ENCODE measurements at places on chromosomes 5 and 9.

- no peak for DNase-seq
These were observed 21.8 kb downstream of the DAPK1 start for GRCh38 chr9:87519461-87519860.

DNA sequence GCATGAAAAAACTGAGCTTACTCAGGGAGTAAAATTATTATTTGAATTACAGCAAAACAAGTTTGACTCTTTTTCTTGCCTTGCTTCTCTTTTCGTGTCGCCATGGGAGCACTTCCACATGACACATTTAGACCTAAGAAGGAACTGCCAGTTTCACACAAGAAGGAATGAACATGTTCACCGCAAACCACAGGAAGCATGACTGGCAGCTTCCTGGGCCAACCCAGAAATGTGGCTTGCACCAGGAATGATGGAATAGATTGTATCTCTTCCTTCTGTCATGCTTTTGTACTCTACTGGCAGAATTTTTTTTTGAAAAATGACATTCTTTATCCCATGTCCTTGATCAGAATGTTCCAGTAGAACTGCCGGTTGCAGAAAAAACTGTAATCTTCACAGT is 32.9 kb upstream of the MAN2A1 start:
- DNase-seq = no peak

- no peak for DNase-seq
These were observed 76.9 kb upstream of the MINAR2 start for GRCh38 chr5:129670957-129671500.

- DNase-seq = no peak
These were observed 264.6 kb upstream of the ZNF608 start for GRCh38 chr5:125011014-125011413.

- no peak for DNase-seq
These were observed 102.7 kb downstream of the OSMR start for GRCh38 chr5:38948501-38948900.

DNA sequence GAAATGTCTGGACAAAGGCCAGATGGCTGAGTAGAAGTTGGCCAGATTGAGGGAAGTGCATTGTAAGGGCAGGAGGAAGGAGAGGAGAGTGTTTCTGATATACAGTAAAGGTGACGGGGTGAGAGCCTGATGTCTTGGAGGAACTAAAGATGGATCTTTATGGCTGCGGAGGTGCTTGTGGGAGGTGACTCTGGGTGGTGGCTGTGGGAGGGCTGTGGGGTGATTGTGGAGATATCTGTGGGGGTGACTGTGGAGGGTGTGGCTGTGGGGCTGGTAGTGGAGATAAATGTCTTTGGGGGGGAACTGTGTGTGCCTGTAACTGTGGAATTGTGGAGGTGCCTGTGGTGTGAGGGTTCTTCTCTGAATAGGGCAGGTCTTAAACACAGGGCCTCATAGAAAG is 121.4 kb downstream of the CMYA5 start:
- DNase-seq = no peak

DNA sequence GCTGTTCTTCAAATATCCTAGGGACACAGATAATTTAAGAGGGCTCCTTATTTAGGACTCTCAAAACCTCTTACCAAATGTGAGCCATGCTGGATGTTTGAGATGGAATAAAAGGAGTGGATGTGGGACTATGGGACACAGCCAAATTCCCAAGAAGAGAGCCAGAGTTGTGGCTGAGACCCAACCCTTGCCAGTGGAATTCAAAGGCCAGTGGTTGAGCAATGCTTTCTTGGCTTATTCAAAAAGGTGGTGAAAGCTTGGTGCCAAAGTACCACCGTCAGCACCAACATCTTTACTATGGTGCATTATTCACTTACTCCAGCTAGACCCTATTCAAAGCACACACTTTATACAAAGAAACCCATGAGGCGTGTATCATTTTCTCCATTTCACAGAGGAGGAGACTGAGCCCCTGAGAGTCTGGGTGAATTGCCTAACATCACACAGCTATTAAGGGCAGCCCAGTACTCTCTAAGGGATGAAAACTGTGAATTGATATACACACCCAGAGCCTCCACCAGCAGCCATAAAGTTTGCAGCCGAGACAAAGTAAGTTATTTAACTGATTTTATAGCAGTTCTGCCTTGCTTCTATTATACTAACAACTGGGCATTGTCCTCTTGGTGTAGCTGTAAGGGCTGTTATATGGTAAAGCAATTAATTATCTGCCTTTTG is 391.7 kb downstream of the ACTL7B start:
- DNase-seq = no peak

DNA sequence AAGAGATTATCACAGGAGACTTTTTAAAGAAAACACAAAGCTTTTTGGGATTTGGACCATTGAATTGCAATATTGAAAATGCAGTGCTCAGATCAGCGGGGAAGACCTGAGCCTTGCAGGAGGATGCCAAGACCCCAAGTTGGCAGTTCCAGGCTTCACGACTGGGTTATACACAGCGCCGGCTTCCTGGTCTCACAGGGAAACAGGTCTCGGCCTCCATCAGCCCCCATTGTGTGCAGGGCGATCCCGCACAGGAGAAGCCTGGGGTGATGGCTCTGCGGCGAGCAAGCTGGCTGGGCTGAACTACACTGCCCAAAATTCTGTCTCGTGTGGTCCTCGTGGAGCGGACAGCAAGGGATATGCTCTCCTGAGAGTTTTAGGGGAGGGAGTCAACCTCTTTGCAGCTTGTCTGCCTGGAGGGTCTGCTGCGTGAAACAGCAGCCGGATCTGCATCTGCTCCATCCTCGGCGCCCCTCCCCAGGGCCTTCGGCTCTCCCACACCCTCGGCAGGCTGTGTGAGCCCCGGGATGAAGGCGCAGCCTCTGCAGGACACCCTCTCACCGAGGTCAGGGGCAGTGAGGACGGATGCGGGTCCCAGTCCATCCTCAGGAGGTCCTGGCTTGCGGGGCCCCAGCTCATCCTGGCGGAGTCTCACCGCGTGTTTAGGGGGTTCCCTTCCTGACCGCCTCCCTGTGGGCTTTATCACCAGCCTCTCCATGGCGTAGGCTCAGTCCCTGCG is 60.6 kb downstream of the NSUN2 start:
- no peak for DNase-seq

GRCh38 chr9:114488398-114489129 is 16.7 kb downstream of the WHRN start:
- DNase-seq = no peak

GRCh38 chr9:69120380-69121154 is 53.5 kb upstream of the TJP2 start:
- no peak for DNase-seq

GRCh38 chr5:37248421-37248969 is 681 bp downstream of the CPLANE1 start:
- no peak for DNase-seq

DNA sequence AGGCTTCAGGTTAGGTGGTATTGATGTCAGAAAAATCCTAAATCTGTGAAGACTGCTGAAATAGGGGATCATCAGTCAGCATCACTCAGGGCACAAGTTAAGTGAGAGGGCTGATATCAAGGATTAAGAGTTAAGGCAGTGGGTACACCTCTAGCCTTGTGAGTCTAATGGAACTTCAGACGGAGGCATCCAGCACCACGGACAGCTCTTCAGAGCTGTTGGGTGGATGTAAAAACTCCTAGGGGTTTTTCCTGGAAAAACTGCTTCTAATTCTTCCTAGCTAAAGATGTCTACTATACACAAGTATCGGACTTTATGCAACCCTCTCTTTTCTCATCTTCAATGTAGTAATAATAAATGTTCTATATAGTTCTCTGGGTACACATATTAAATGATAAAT is 165.9 kb downstream of the SH3GL2 start:
- DNase-seq = no peak

- DNase-seq = no peak
These were observed 477.8 kb downstream of the SPATA31A7 start for GRCh38 chr9:61667559-61668121.

DNA sequence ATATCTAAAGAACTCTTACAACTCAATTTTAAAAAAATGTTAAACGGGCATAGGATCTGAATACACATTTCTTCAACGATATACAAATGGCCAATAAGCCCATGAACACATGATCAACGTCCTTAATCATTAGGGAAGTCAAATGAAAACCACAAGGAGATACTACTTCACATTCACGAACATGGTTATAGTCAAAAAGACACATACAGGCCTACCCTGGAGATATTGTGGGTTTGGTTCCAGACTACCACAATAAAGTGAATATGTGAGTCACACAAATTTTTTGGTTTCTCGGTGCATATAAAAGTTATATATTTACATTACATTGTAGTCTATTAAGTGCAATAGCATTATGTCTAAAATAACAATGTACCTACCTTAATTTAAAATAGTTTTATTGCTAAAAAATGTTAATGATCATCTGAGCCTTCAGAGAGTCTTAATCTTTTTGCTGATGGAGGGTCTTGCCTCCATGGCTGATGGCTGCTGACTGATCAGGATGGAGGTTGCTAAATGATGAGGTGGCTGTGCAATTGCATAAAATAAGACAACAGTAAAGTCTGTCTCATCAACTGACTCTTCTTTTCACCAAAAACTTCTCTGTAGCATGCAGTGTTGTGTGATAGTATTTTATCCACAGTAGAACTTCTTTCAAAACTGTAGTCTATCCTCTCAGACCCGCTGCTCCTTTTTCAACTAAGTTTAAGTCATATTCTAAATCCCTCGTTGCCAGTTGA is 15.1 kb downstream of the AK3 start:
- DNase-seq = no peak

DNA sequence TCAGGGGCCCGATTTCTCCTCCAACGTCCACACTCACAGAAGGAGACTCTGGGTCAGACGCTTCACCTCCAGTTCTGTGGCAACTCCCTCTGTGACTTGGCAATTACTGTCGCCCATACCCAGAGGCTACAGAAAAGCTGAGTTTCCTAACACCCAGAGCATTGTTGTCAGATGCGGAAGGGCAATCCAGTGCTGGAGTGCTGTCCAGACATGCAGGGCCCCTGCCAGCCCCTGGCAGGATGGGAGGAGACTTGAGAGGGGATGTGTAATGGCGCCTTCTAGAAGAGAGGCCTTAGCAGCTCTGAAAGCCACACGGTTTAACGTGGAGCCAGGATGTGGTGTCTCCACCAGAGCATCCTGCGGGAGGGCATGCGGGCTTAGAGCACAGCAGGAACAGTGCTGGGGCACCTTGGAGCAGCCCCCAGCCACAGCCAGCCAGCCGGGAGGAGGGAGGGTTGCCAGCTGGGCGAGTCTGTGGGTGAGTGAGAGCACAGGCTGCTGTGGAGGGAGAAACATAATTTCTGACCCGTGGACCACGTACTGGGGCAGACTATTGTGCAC is 139.4 kb upstream of the IRX1 start:
- no peak for DNase-seq

DNA sequence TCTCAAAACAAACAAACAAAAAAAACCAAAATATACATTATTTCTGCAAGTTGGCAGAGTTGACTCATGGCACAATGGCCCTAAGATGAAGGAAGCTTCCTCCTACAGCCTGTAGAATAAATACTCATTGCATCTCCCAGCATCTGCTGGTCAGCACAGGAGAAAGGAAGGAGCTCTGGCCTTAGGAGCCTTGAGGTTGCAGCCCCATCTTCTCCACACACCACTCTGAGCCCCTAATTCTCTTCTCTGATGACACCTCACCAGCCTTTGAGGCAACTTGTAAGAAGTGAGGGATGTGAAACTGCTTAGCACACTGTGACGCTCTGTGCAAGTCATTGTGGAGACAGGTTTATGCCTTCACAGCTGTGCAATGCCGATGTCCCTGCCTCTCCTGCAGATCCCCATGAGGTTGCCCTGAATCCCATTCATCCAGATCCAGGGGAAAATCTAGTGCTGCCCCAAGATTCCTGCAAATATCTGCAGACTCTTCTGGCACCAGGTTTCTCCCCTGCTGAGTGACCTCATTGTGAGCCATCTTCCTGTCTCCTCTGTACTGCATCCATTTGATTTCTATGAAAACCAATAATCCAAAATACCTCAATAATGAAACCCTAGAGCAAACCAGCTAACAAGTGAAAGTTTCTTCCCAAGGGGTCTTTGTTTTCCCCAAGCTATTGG is 65.3 kb upstream of the TGFBR1 start:
- DNase-seq = no peak

- no peak for DNase-seq
These were observed 23.2 kb downstream of the CCDC187 start for GRCh38 chr9:136280535-136281315.

GRCh38 chr5:142998316-142999020 is 228.3 kb downstream of the ARHGAP26 start:
- DNase-seq = no peak

DNA sequence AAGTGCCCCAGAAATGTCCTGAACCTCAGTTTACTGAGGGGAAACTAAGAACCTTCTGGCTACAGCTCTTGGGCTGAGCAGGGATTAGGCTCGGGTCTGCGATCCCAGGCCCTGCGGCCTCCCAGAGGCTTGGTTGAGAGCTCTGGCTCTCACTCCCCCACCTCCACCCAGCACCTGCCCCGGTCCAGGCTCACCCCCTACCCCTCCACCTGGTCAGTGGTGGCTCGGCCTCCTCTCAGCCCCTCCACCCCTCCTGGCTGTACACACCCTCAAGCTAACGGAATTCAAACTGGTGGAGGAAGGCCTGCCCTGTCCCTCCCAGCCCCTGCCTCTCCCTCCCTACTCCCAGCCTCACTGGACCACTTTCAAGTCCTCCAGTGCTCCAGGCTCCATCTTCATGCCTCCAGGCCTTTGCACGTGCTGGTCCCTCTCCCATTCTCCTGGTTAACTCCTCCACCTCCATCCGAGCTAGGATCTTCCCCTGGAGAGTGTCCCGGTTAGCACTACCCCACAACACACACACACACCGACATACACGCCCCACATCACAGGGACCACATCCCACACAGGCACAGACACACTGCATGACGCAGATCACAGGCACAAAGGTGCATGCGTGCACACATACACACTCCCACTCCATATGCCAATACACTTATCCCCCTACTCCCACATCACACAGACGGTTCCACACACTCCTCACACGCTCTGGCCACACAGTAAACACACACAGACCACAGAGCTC is 130.9 kb downstream of the C9orf50 start:
- no peak for DNase-seq

DNA sequence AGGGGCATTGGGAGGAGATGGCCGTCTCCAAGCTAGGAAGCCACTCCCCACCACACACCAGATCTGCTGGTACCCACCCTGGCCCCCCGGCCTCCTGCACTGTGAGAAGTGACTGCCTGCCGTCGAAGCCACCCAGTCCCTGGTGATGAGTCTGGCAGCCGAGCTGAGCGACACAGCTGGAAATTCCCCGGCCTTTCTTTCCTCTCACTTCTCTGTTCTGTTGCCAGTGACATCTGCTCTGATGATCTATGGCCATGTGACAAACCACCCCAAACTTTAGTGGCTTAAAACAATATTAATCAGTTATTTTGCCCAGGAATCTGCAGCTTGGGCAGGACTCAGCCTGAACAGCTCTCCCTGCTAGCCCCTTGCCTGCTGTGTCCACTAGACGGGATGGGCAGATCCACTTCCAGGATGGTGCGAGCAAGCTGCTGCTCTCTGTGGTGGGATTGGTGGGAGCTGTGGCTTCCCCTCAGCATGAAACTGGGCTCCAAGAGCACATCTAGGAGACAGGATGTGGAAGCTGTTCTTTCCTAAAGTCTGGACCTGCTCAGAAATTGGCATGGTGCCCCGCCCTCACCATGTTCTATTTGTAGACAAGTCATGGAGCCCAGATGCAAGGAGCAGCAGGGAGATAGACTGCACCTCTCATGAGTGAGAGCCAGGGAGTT is 211.2 kb downstream of the GADD45G start:
- DNase-seq = no peak
